ENCODE measurements at places on chromosomes 6 and 20.

GRCh38 chr20:43994486-43995100 is 79.9 kb downstream of the TOX2 start:
- DNase-seq, result peak; percentile 73

GRCh38 chr20:10634683-10635411 is 39.0 kb downstream of the JAG1 start:
- peak; percentile 43 for DNase-seq

DNA sequence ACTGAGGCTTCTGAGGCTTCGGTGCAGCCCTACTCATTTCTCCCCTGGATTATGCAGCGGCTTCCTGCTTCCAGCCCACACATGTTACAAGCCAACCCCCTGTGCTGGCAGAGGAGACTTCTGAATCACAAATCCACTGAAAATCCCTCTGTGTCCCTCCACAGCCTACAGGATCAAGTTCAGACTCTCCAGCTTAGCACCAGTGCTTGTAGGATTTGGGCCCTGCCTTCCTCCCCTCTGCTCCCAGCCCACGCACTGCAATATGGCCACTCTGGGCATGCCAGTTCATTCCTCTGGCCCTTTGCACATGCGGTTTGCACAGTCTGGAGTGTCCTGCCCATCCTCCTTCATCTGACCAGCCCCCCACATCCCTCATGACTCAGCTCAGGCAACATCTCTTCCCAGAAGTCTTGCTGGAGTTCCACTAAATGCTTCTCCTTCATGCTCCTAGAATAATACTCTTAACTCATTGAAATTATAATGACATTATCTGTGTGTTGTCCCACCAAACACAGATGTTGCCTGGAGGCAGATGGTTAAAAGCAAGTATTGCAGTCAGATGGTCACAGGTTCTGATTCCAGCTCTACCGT is 15.9 kb upstream of the MDGA1 start:
- peak; percentile 66 for DNase-seq

DNA sequence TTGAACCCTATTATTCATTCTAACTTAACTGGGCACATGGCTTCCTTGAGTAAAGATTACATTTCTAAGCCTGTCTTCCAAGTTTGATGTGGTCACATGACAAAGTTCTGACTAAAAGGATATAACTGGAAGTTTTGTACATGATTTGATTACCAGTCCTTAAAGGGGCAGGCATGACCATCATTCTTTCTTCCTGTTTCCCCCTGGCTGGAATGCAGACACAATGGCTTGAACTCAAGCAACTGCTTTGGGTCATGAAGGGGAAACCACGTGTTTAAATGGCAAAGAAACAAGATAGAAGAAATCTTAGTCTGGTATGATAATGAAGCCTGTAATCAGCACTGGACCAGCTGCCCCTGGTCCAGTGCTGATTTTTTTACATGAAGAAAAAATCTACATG is 15.6 kb upstream of the SHLD1 start:
- no peak for DNase-seq

GRCh38 chr6:93350774-93351173 is 68.6 kb downstream of the EPHA7 start:
- no peak for DNase-seq

GRCh38 chr20:18808712-18809111 is 4.9 kb upstream of the SCP2D1 start:
- no peak for DNase-seq

DNA sequence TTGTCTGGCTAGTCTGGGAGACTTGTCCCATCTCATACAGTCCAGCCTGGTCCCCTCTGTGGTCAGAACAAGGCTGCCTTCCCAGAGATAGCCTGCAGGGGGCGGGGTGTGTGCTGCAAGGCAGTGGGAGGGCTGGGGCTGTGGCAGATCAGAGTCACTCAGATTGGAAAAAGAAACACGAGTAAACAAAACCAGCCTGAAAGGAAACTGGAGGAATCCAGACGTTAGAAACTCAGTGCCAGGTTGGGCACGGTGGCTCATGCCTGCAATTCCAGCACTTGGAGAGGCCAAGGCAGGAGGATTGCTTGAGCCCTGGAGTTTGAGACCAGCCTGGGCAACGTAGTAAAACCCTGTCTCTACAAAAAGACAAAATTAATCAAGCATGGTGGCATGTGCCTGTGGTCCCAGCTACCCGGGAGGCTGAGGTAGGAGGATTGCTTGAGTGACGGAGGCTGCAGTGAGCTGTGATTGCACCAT is 20.2 kb downstream of the LEMD2 start:
- peak; percentile 90 for DNase-seq

- peak; percentile 85 for DNase-seq
These were observed 64.7 kb downstream of the SASH1 start for GRCh38 chr6:148407372-148407771.

- DNase-seq, result no peak
These were observed 27.4 kb upstream of the FAM135A start for GRCh38 chr6:70385901-70386300.

DNA sequence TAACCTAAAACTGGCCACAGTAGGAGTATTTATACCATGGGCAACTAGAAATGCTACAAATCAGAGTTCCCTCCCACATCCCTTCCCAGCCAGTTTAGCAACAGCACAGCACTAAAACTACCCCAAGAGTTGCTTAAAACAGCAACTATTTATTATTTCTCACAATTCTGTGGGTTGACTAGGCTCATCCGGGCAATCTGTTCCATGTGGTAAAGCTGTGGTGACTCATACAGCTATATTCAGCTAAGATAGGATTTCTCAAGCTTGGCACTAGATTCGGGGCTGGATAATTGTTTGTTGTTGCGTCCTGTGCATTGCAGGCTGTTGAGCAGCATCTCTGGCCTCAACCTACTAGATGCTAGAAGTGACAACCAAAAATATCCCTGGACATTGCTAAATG is 8.6 kb upstream of the HECA start:
- peak; percentile 85 for DNase-seq

DNA sequence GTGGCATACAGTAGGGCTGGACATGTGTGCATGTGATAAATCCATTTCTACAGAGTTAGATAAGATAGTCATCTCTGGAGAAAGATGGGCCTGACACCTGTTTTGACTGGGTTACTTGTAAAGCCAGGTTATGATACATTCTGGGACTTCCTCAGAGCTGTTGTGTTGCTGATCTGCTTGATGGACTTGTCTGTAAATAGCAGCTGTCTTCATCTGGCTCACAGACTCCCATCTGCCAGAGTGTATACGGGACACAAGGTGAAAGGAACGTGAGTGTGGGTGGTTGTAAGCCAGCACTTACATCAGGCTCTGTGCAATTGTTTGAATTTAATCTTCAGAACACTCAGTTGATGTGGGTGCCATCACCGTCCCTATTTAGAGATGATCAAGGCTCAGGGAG is 49.8 kb downstream of the ZDHHC14 start:
- no peak for DNase-seq

- no peak for DNase-seq
These were observed 10.9 kb downstream of the FKBP1A start for GRCh38 chr20:1381753-1382591.

GRCh38 chr6:32554116-32554965 is 24.3 kb upstream of the HLA-DRB5 start:
- DNase-seq, result no peak

DNA sequence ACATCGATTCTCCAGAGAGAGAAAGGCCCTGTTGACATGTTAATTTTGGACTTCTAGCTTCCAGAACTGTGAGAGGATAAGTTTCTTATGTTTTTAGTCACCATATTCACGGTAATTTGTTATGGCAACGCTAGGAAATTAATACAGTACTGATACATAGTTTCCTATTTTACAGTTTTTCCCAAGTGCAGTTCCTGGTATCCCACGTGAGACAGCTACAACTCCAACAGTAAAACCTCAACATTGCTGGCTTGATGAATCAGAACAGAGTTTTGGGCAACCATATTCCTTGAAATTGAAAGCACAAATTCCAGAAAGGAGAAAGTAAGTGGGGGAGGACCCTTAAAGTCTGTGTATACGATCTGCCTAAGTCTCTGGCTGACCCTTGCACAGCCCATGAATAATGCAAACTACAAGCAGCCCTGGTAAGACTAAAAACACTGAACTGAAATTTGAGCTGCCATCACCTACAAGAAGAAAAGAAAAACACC is 505.1 kb upstream of the NRSN1 start:
- DNase-seq, result no peak

DNA sequence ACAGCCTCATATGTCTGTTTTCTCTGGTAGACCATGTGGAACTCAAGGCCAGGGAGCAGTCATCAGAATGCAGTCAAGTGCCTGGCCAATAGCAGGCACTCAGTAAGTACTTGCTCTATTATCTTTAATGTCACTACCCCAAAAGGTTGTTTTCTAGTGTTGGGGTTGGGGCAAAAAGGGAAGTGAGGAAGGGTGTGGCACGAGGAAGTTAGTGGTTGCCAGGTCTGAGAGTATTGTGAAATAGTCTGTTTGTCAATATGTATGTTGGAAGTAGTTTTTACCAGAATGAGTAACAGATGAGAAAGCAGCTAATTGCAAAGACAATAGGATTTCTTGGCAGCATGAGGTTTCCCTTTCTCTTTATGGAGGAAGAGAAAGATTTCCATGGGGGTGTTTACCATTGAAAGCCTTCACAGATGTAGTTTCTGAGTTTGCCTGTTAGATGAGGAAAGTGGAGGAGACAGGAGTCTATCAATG is 59.5 kb upstream of the ARMH2 start:
- peak; percentile 58 for DNase-seq

GRCh38 chr6:36765594-36766398 is 68.2 kb downstream of the RAB44 start:
- DNase-seq, result peak; percentile 90

GRCh38 chr6:135334169-135334568 is 153.1 kb downstream of the MYB start:
- DNase-seq, result no peak

DNA sequence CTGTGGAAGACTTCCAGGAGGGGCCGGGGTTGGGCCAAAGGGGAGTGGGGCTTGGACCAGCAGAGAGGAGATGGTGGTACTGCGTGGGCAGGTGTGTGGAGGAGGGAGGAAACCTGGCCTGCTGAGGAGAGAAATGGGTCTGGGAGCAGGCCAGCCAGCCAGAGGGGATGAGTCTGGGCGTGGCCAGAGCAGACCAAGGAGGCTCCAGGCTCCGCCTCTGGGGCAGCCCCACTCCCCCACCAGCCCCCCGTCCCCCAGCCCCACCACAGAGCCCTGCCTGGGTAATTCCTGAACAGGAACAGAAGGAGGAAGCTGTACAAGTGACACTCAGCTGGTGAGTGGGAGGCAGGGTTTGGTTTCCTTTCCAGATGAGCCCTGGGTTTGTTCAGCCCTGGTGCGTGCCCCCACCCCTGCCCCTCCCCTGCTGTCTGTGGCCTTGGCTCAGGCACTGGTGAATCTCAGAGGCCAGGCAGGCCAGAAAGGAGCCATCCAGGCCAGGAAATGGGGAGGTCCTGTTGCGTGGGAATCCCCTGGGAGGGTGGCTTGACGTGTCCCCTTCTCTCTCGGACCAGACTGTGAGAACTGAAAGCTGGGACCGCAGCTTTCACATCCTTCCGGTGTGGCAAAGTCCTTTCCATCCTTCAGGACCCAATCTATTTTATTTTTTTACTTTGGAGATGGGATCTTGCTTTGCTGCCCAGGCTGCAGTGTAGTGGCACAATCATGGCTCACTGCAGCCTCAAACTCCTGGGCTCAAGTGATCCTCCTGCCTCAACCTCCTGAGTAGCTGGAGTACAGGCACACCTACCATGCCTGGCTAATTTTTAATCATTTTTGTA is 9.4 kb upstream of the SRC start:
- peak; percentile 60 for DNase-seq

- no peak for DNase-seq
These were observed 25.1 kb downstream of the IL20RA start for GRCh38 chr6:137019476-137020272.

Data from AG08395 (cell line).